ENCODE measurements at places on chromosomes 6 and 20.

GRCh38 chr6:70706491-70707123 lies 38.9 kb downstream of the SMAP1 start:
- 0 out of 3 replicates have a peak, but pooled peaks have one; percentile 42 for ATAC-seq

DNA sequence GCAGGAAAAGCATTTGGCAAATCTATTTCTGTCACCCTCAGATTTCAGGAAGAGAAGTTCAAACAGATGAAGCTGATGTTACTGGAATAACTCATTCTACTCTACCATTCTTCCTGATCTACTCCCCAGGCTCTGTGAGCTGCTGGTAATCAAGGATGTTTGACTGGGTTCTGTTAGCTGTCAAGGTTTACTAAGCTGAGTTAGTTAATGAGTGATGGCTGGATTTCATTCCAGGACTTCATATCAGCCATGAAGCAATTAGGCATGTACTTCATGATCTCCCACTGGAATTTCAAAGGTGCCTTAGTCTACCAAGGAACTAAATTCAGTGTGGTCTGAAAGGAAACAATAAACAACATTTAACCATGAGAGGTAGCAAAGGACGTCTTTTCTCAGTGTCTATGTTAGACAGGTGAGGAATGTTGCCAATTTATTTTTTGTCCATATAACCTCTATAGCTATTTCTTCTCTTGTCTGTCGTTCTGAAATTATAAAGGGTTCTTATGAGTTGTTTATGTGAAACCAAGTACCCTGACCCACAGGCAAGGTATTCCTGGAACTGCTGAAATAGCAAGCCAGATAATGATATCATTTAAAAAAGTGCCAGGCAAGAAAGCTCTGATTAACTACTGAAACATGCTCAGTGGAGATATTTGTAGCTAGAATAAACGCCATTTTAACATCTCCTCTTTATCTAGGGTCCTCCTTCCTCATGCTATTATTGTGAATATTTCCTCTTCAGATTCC lies 112.9 kb downstream of the BACH2 start:
- peak; percentile 39 for ATAC-seq

GRCh38 chr20:1718604-1719384 lies 61.2 kb upstream of the SIRPG start:
- ATAC-seq = no peak

DNA sequence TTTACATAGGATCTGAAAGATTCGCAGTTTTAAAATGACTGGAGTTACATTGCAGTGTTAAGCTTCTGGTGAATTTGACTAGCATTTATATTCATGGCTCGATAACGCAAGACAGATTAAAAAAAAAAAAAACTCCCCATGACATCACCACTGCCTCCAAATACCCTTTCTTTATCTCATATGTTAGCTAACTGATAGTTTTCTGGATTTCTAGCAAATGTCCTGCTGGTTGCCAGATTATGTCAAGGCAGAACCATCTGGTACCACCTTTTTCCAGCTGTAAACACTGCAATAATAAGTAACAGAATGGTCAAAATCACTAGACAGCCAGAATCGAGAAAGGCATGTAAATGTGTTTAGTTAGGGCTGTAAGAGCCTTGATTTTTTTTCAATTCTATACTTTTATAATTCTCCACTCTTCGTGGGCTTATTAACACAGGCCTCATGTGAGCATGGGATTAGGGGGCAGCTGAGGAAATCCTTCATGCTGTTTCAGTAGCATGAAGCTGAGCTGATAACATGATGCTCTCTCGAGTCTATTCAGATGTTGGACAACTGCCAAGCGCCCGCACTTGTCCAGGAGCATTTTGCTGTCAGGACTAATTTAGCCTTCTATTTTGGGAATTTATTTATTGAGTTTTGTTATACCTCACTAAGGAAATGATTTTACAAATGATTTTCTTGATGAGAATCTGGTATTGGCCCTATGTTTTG lies 166.0 kb upstream of the SCGN start:
- peak; percentile 21 for ATAC-seq

DNA sequence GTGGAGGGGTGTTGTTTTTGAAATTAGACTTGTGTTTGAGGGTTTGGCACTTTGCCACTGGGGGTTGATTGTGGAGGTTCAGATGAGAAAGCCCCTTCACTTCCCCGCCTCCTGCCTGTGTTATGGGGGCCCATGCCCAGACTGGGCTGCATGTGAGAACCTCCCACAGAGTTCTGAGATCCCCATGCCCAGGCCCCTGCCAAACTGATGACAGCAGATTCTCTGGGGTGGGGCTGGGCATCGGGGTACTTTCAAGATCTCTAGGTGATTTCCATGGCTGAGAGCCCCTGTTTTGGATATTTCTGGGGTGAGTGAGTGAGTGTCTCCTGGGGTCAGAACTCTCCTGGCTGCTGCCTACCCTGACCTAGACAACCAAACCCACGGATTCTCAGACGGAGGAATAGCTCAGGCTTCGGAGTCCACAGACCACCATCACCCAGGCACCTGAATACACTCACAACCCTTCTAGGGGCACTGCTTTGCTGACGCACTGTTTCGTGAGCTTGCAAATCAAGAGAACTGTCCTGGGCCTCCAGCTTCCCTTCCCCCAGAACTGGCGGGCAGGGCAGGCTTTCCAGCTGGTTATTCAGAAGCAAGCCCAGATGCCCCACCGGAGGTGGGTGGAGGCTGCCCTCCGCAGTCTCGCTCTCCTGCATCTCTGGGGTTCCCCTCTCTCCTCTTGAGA lies 6.3 kb downstream of the BCAS1 start:
- no peak for ATAC-seq

- no peak for ATAC-seq
Measured at GRCh38 chr6:167750956-167751358, 75.8 kb upstream of the AFDN start.

DNA sequence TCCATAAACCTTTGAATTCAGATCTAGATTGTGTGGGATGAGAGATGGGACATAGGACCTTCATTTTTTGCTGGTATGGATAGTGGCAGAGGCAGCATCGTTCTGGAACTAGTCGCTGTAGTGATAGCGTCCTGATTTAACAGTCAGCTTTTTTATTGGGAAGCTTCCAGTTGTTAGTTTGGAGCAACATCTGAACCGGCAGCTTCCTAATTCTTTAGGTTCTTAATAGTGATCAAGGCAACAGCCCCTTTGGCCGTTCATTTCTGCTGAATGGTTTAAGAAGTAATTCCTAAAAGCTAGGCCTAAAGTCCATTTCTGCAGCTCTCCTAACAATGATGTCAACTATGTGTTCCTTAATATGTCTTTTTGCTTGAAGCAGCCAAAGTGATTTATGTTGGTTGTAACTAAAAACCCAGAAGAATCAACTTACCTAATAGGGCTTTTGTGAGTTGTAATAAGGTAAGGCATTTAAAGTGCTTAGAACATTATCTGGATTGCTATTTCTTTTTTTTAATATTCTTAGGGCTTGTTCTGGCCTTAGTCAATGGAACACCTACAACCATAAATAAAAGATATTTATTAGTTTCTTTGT lies 90.3 kb downstream of the SHLD1 start:
- ATAC-seq = no peak

DNA sequence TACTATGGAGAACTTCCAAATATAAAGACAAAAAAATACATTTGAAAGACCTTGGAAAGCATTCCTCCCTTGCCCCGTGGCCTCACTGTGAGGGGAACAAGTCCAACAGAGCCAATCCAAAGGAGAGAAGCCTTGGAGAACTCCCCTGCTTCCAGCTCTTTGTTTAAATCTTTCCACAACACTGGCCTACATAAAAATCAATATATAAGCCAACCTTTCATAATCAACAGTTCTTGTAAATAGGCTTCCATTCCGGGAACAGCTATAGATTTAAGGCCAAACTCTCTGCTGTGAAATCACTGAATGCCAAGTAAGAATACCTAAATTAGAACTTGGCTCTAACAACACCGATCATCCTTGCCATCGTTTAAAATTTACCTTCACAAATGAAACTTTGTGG lies 242.1 kb downstream of the HACE1 start:
- ATAC-seq = no peak

GRCh38 chr6:108546079-108547049 lies 14.4 kb upstream of the FOXO3 start:
- ATAC-seq = no peak

DNA sequence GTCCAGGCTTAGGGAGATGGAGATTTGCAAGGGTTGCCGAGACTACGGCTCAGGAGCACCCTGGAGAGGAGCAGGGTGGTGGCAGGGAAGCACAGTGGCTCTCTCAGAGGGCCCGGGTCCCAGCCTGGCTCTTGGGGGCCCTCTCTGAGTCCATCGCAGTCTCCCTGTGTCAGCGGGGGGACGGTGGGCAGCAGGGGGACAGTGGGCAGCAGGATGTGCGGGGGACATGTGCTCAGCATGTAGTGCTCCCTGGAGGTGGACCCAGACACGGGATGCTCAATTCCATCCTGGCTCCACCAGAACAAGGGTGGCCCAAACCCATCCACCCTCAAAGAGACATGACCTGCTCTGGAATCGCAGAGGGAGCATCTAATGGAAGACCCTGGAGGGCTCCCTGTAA lies 43.0 kb upstream of the ZBP1 start:
- no peak for ATAC-seq

GRCh38 chr6:84003131-84003530 lies 30.4 kb upstream of the MRAP2 start:
- ATAC-seq = no peak

GRCh38 chr20:57475388-57476083 lies 49.4 kb downstream of the CTCFL start:
- ATAC-seq = no peak

DNA sequence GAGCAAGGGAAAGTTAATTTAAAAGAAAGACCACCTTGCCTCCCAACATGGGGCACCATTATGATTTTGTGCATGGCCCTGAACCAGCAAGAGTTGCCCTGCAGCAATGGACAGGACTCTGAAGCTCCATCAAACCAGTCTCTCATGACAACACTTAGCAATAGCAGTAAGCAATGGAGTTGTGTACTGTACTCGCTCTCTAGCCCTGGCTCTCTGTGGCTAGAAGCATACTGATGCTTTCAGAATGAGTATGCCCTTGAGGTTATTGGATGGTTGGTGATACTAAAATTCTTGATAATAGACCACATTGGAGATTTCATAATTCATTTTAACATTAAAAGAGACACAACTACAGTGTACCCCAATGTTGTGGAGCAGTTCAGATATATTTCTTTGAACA lies 23.2 kb upstream of the LMBRD1 start:
- no peak for ATAC-seq

- ATAC-seq = no peak
Measured at GRCh38 chr6:144667532-144668503, 382.7 kb downstream of the UTRN start.

- ATAC-seq = no peak
Measured at GRCh38 chr20:38286586-38287531, 17.1 kb upstream of the BPI start.

GRCh38 chr6:11244387-11245126 lies 12.1 kb upstream of the NEDD9 start:
- no peak for ATAC-seq

GRCh38 chr6:3422435-3423070 lies 34.3 kb downstream of the SLC22A23 start:
- no peak for ATAC-seq

GRCh38 chr6:89209457-89209856 lies 7.7 kb downstream of the GABRR1 start:
- no peak for ATAC-seq

GRCh38 chr6:52271852-52272460 lies 12.6 kb downstream of the MCM3 start:
- no peak for ATAC-seq

DNA sequence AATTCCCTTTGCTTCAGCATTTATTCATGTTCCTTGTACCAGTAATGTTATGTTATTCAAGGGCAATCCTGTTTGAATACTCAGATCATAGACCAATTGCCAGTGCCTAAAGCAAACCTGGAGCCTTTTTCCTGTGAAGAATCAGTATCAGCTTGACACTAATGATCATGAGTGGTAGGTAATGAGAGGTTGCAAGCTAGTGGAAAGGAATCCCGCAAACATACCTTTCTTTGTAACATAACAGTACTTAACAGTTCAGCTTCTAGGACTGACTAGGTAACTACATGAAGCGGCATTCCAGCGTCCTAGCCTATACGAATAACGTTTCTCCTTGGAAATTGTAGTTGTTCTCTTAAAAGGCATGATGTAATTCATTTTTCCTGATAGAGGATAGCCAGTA lies 253.7 kb downstream of the TMEM242 start:
- ATAC-seq = no peak

DNA sequence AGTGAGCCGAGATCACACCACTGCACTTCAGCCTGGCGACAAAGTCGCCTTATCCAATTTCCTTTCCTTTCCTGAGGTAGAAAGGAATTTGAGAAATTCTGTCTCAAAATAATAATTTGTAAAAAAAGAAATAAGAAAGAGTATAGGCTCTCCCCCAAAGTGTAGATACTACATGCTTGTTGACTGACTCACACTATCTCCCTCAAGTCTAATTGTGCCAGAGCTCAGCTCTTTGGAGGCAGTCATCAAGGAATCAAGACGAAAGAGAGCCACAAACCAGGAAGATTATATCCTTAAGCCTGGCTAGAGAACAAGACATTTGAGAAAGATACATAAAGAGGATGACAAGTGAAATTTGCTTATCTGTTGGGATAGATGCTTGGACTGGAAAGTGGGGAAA lies 3.7 kb upstream of the FKBPL start:
- ATAC-seq = no peak

DNA sequence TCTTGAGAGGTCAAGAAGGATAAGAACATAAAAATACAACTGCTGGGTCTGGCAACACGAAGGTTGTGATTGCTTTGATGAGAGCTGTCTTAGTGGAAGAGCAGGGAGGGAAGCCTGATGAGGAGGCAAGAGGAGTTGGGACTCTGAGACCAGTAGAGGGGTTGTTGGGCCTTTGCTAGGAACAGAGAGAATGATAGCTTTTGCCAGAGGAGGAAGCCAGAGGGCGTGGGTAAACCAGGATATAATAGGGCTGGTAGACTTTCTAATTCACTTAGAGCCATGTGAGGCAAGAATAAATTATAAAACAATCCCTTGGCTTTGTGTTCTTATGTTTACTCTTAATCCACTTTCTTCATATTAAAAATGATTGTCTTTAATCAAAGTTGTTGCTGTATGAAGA lies 78.6 kb downstream of the RCAN2 start:
- ATAC-seq = no peak

- ATAC-seq = no peak
Measured at GRCh38 chr6:43775535-43775885, 5.5 kb downstream of the VEGFA start.

DNA sequence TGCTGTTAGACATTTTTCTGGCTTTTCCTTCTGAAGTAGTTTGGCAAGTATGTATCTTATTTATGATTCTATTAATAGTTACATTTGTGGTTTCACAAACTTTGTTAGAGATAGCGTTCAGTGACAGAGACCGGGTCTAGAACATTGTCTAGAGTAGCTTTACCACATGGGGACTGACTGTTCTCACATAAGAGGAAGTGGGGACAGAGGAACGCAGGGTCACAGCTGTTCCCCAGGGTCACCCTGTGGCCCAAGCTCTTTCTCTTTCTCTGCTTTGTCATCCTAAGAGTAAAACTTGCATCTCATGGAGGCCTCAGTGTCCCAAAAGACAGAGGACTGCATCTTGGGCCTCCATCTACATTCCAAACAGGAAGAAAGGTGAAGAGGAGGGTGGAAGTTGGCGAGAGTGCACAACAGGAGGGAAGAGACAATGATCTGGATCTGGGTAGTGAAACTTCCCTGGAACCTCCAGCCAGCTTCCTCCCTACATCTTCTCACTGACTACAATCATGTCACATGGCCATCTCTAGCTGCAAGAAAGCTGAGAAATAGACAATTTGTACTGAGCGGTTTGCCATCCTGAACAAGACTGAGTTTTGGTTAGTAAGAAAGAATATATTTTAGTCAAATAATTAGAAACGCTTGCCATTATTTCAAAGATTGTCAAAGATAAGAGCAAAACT lies 645.8 kb upstream of the ARID1B start:
- ATAC-seq = no peak

- ATAC-seq = no peak
Measured at GRCh38 chr20:57283860-57284259, 17.4 kb upstream of the BMP7 start.
